RWPE2 (cell line): ENCODE measurements at places on chromosomes 5 and 9.
A peak's percentile ranks its signal among the peaks of the same experiment; 100 is the strongest.

DNA sequence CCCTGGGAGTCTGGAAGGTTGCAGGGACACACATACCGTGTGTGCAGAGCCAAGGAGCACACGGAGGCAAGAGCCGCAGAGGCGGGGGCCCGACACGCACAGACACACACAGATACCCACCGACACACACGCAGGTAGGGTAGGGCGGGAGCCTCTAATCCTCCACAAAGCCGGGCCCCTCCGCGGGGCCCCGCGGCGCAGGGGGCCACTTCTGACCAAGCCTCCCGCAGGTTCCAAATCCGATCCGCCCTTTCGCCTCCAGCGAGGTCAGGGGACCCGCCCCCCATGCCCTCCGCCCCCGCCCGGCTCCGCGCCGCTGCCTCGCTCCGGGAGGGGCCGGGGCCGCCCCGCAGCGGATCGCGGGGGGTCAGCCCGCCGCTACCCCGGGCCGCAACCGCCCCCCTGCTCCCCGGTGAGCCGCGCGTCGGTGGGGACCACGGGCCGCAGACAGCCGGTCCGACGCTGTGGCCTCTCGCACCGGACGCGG, 1.4 kb upstream of the LMX1B start:
- peak; percentile 18 for DNase-seq

- DNase-seq: no peak
Observed at GRCh38 chr9:99925541-99925940, 19.1 kb downstream of the STX17 start.

GRCh38 chr5:176629853-176630680, at the start of the genes EIF4E1B and SNCB:
EIF4E1B (plus strand) TSS chr5:176630675; CDS start chr5:176642788, 12,113 bp downstream.
SNCB (minus strand) TSS chr5:176630534; CDS start chr5:176629654, 880 bp downstream.
- DNase-seq: peak; percentile 71

GRCh38 chr5:178525906-178526732, 64.1 kb downstream of the COL23A1 start:
- no peak for DNase-seq

- peak; percentile 55 for DNase-seq
Observed at GRCh38 chr5:177512736-177513380, 3.2 kb upstream of the DOK3 start.

DNA sequence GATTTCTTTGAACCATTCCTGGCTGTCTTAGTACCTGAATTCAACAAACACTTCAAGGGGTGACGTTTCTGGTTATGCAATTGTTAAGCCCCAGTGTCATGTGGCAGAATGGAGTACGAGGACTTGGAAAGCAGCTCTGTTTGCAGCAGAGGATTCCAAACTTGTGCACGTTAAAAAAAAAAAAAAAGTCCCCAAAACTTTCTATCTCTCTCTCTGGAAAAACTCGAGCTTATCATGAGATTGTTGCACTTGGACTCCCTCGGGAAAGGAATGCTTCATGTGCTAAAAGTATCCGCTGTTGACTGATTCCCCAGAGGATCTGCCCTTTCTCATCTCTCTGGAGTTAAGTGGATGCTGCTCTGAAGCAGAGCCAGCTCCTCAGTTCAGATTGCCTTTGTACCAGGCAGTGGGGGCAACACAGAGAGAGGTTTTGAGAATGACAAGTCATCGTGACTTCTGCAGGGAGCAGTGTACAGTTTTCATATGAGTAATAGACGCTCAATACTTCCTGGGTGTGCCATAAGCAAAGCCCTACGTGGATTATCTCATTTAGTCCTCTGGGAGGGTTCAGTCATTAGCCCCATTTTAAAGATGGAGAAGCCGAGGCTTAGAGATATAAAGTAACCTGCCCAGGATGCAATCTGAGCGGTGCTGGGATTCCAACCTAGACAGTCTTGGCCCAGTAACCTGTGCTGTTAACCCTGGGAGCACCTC, 28.1 kb downstream of the TMOD1 start:
- DNase-seq: no peak

GRCh38 chr5:140041492-140042392, 1.4 kb downstream of the NRG2 start:
- peak; percentile 82 for DNase-seq

DNA sequence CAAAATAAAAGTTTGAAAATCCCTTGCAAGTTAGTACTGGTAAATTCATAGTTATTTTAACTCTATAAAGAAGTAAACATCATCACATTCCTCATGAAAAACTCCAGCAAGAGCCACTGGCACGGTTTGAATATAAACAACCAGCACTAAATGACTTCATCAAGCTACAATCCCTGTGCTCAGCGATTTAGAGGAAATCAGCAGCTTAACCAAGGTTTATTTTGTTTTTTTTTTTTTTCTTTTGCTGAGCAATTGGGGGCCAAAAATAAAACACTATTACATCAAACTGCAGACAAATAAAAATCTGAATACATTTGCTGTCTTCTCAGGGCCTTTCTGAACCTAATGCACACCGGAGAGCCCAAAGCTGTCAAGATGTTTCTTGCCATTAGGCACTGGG, 106.2 kb upstream of the SLC24A2 start:
- no peak for DNase-seq

- DNase-seq: no peak
Observed at GRCh38 chr5:12837592-12837991, 933.3 kb upstream of the CTNND2 start.

- DNase-seq: no peak
Observed at GRCh38 chr5:74009502-74009901, 383.5 kb downstream of the ARHGEF28 start.

GRCh38 chr9:4592886-4593285, 69.2 kb upstream of the PLPP6 start:
- DNase-seq: no peak

- DNase-seq: no peak
Observed at GRCh38 chr5:57445705-57446037, 36.9 kb downstream of the ACTBL2 start.

GRCh38 chr5:36741128-36741527, 134.7 kb downstream of the SLC1A3 start:
- DNase-seq: no peak

DNA sequence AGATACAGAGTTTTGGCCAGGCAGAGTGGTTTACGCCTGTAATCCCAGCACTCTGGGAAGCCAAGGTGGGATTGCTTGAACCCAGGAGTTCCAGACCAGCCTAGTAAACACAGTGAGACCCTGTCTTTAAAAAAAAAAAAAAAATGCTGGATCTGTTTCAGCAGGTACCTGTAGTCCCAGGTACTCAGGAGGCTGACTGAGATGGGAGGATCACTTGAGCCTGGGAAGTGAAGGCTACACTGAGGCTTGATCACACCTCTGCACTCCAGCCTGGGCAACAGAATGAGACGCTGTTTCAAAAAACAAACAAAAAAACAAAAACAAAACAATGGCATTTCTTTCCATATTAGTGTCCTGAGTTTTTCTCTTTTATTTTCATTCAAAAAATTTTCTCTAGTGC, 19.0 kb downstream of the UNC13B start:
- no peak for DNase-seq

DNA sequence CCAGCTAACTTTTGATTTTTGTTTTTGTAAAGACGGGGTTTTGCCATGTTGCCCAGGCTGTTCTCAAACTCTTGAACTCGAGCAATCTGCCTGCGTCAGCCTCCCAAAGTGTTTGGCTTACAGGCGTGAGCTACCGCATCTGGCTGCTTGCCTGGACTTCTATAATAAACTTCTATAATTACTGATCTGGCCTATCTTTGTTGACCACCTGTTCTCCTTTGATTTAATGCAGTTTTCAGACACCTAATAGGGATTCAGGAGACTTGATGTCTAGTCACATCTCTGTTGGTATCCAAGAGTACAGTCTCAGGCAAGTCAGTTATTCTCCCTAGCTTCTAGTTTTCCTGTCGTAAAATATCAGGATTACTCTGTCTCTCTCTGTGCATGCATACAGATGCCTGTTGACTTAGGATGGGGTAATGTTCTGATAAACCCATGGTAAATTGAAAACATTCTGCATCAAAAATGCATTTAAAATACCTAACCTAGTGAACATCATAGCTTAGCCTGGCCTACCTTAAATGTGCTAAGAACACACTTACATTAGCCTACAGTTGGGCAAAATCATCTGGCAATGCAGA, 51.5 kb upstream of the NR3C1 start:
- DNase-seq: no peak

DNA sequence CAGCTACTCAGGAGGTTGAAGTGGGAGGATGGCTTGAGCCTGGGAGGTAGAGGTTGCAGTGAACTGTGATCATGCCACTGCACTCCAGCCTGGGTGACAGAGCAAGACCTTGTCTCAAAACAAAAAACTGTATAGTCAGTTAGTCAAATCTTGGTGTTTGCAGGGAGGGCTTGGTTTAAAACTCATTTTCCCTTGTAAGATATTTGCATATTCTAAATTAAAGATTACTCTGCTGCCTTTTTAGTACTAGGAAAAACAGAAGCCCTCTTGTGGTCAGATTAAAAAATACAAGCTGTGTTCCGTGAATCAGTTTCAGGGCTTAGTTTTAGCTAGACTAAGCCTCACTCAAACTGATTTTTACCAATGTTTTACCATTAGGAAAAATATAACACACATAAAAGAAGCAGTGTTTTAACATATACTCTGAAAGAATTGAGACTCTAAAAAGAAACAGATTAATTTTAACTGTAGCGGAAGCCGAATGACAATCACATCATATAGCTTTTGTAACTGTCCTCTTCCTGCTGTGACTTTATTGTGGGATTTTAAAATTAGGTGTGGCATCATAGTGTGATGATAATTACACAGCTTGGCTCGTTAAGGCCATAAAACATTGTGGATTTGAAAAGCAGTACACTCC, 84.9 kb upstream of the BASP1 start:
- DNase-seq: no peak
